MM.1S (cell line): ENCODE measurements at places on chromosomes 3 and 15.

- H3K36me3 ChIP-seq, result peaks cover 13% of the 10 kb centered on the region
- H3K27me3 ChIP-seq, result no peaks in the 10 kb centered on the region
- DNase-seq, result peak; percentile 38
- peak overlapping the region; percentile 78; the same call in 1 of the 2 replicates for H3K27ac ChIP-seq
- H3K4me3 ChIP-seq, result peak overlapping the region; percentile 94
Observed at GRCh38 chr3:180911876-180912303, 580 bp upstream of the FXR1 start.

DNA sequence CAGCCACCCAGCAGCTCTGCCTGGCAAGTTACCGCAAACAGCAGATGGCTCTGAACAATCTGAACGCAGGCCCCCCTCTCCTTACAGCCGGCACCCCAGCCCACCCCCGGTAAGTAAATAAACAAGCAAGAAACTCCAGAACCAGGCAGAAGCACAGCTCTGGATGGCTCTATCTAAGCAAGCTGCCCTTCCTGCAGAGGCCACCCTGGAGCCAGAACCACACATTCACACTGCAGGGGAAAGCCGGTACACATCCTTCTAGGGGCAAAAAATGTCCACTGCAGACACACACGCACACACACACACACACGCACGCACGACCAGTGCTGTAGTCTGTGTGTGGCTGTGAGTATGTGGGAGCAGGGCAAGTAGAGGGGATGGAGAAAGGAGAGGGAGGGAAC lies 63.9 kb downstream of the ADCY5 start:
- H3K27ac ChIP-seq, result no peak overlapping the region
- H3K27me3 ChIP-seq, result no peaks in the 10 kb centered on the region
- H3K4me3 ChIP-seq, result no peak overlapping the region
- no peaks in the 10 kb centered on the region for H3K36me3 ChIP-seq

- H3K4me3 ChIP-seq, result no peak overlapping the region
- no peaks in the 10 kb centered on the region for H3K36me3 ChIP-seq
- H3K4me1 ChIP-seq, result 0 out of 2 replicates have a peak, but pooled peaks cover 3% of the 10 kb centered on the region
- peak; percentile 16 for DNase-seq
- H3K27ac ChIP-seq, result no peak overlapping the region
Observed at GRCh38 chr15:62649793-62650420, 392.6 kb upstream of the TPM1 start.

DNA sequence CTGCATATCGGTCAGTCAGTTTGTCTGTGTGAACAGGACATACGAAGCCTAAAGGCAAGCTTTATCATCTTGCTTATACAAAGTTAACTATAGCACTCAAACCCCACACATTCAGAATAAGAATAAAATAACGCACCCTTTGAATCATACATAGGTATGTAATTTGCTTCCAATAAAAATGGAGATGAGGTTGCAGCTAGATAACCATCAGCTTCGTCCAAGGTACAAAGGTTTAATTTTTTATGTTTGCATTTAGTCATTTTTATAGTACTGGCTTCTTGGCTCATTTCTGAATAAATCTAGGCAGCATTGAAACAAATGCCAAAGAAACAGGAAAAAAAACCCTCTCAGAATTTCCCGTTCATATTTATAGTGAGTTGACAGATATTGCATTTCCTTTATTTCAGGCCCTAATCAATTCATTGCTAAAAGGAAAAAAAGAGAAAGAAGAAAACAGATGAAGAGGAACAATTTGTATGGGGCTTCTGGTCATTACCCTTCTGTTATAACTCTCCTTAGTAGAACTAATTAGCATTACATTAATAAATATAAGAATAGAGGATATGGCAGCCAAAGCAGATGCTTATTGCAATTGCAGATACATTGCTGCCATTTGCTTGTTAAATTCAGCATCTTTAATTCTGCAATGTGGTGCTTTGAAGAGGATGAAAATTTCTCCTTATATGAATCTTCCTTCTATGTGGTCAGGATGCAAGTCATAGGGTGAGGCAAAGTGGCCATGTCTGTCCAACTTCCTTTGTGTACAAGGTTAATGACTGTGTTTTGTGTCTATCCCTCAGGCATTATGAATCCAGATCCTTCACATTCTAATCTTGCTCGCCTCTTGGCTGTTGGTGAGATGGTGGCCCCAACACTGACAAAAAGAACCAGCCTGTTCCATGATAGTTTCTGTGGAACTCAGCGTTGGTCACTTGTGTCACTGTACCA lies 550.0 kb downstream of the AGBL1 start:
- no peaks in the 10 kb centered on the region for H3K27me3 ChIP-seq
- no peak overlapping the region for H3K4me3 ChIP-seq
- no peak overlapping the region for H3K27ac ChIP-seq
- no peak for DNase-seq
- no peaks in the 10 kb centered on the region for H3K36me3 ChIP-seq
- no peaks in the 10 kb centered on the region; the same call in 1 of the 2 replicates for H3K4me1 ChIP-seq

- H3K4me1 ChIP-seq, result no peaks in the 10 kb centered on the region
- no peaks in the 10 kb centered on the region for H3K27me3 ChIP-seq
- H3K36me3 ChIP-seq, result no peaks in the 10 kb centered on the region; the same call in 1 of the 2 replicates
- no peak overlapping the region for H3K4me3 ChIP-seq
- no peak for DNase-seq
Observed at GRCh38 chr3:71109241-71109976, 474.1 kb downstream of the FOXP1 start.

- H3K36me3 ChIP-seq, result no peaks in the 10 kb centered on the region
- no peaks in the 10 kb centered on the region for H3K4me1 ChIP-seq
- DNase-seq, result no peak
Observed at GRCh38 chr3:126715432-126715831, 11.4 kb downstream of the CHCHD6 start.

DNA sequence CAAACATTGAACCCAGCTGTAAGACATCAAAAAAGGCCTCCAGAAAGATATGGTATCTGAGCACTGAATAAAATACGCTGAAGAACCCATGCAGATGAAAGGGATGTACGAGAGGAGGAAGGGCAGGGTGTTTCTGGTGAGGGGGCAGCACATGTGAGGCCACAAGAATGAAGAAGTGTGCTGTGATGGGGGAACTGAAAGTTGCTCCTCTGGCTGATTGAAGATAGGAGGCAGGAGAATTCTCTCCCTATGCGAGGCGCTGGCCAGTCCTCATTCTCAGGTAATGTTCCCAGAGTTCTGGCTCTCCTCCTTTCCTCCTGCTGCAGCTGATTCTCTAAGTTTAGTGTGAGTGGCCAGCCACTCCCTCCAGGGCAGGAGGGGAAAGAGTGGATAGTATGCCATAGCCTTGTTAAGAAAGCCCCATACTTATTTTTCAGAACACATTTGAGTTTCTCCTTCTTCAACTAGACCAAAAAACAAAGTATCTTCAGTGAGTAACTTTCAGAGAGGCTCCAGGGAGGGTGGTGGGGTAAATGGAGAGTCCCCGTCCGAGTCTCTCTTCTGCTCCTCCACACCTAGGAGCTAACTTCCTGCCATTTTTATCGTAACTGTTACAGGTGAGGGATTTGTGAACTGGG lies 26.9 kb upstream of the MYO1E start:
- H3K4me3 ChIP-seq, result no peak overlapping the region
- H3K27me3 ChIP-seq, result no peaks in the 10 kb centered on the region
- no peak for DNase-seq
- H3K27ac ChIP-seq, result no peak overlapping the region
- H3K36me3 ChIP-seq, result no peaks in the 10 kb centered on the region

DNA sequence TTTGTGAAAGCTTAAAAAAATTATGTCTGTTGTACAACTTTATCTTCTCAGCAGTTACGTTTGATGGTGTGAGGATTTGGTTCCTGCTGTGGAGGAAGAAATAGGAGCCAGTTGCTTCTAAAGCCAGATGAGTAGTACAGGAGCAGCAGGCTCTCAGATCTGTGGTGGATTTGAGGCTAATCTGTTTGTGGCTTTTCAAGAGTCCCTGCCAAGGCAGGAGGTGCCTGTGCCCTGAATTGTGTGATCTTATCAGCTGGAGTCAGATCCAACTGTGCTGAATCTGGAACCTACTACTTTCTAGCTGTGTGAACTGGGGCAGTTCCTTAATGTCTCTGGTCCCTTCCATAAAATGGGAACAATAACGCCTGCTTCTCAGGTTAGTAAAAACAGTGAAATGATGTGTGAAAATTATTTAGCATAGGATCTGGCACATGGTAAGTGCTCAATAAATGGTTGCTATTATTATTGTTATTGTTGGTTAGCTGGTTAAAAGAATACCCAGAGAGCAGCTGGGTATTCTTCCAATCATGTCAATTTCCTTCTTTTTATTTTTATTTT lies 7.7 kb downstream of the CLDN11 start:
- DNase-seq, result no peak
- peaks cover 10% of the 10 kb centered on the region; the same call in 1 of the 2 replicates for H3K27me3 ChIP-seq
- no peaks in the 10 kb centered on the region for H3K36me3 ChIP-seq
- H3K4me1 ChIP-seq, result peaks cover 16% of the 10 kb centered on the region
- H3K27ac ChIP-seq, result no peak overlapping the region

DNA sequence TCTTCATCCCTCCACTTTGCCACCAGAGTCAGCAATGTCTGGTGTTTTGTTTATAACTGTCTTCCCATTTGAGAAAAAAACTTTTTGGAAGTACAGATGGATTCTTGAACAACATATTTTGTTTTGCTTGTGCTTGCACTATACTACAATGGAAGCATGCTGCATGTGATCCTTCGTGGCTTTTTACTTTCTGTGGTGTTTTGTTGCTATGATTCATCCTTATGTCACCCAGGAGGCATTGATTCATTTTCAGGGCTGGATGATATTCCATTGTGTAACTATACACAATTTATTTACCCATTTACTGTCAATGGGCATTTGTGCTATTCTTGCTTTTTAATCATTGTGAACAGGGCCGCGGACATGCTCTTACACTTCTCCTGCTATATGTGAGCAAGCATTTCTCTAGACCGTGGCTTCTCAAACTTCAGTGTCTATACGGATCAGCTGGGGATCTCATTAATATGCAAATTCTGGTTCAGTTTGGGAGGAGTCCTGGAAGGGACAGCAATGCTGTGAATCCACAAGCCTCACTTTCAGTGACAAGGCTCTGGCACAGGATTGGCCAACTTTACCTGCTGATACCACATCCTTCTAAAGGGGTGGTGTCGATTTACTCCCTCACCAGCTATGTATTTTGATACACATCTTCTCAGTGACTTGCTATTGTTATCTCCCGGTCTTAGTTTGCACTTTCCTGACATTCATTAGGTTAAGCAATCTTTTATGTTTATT lies 65.9 kb downstream of the POLR2M start:
- peaks cover 26% of the 10 kb centered on the region for H3K4me1 ChIP-seq
- H3K27ac ChIP-seq, result no peak overlapping the region
- no peaks in the 10 kb centered on the region for H3K27me3 ChIP-seq
